B cell (primary cell): ENCODE measurements at places on chromosomes 2 and 18.
A peak's percentile ranks its signal among the peaks of the same experiment; 100 is the strongest.

DNA sequence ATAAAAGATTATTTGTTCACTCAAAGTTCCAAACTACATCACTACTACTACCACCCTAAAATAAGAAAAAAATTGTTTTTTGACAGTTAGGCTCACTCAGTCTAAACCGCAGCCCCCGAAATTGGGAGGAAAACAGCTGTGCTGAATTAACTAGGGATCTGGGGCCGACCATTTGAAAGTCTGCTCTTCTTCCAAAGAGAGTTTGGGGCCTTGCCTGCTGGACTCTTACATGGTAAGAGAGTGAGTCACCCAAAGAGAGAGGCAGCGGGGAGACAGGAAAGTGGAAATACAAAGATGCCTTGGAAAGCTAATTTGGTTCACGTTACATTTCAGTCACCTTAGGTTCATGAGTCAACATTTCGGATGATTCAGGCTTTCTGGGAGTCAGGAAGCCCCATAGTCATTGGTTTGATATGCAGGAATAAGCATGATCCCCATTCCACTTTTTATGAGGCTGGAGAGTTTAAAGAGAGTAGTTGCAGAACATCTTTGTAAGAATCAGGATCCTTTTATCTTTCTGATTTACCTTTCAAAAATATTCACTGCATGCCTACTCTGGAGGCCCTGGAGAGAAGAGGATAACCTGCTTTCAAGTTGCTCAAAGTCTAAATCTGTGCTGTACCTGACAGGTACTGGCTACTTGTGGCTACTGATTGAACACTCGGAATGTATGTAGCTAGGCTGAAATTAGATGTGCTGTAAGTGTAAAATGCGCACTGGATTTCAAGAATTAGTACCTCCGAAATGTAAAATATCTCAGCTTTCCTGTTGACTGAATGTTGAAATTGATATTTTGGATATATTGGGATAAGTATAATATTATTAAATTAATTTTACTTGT lies 995 bp upstream of the RTN4 start:
- peak; percentile 50 for DNase-seq

DNA sequence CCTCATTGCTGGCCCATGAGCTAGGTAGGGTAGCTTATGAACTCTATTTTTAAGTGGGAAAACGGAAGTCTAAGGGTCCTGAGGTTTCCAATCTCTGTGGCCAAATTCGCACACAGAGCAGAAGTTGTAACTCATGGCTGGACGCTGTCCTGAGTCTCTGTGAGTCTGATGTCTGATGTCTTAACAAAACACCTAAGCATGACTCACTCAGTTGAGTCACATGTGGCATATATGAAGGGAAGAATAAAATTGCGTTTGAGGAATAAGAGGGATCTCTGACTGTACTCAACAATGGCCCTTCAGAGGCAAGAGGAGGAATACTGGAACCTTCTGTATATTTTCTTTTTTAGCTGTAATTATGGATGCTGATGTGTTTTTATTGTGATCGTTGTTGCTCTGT lies 569.7 kb downstream of the RIT2 start:
- DNase-seq = no peak

DNA sequence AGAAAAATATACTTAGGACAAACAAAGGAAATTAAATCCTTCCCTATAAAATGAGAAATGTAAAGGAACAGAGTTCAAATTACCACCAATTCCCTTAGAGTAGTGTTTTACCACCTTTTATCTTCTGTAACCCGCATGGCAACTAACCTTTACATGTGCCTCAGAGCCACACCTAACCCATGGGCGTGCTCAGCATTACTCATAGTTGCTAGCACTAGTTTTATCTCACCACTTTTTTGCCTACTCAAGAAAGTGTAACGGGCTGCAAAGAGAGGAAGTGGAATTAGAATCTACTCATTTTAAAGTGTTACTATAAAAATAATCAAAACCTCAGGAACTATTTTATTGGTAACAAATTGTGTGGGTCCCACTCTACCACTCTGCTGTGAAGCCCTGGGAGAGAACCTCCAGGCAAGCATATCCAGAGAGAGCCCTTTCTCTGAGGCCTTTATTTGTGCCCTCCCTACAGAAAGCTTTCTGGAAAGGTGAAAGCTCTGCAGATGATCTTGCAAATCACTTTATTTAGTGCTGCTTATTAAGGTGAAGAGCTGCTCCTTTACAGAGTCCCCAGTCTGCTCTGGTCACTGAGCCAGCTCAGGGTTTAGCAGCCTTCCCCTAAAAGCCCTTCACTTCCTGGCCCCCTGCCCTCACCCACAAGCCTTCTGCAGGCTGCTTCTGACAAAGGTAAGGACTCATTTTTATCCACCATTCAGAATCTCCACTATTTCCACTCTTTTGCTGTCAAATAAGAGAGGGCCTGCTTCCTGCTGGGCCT lies 98.8 kb downstream of the TRABD2A start:
- DNase-seq = peak; percentile 52

DNA sequence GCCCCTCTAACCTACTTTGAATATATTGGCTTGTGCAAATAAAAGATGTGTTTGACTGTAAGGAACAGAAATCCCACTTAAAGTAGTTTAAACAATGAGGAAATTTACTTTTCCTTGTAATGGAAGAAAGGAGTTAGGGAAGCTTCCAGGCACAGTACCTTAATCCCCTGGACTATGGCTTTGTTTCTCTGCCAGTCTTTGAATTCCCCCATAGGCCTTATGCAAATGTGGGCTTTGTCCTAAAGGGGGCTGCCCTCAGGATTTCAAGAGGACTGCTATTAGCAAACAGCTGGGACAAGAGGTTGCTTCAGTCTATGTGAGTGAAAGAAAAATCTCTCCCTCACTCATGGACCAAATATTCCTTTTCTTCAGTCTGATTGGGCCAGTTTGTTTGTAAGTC lies 255.1 kb upstream of the THSD7B start:
- DNase-seq = no peak

DNA sequence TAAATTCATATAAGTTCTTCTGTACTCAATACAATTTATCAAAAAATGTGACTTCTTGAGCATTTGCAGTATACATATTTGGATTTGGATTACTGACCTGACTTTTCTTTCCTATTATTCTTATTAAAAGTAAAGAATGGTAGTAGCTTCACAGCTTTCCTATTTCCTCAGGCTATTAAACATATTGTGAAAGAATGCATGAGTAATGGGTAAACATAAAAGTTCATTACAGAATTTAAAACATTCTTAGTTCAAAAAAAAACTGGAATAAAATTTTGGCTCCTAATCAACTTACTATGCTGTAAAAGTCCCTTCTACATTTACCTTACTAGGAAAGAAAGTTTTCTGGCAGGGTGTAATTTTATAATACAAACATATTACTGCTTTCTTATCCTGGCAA lies 27.3 kb upstream of the C2orf66 start:
- DNase-seq = no peak

DNA sequence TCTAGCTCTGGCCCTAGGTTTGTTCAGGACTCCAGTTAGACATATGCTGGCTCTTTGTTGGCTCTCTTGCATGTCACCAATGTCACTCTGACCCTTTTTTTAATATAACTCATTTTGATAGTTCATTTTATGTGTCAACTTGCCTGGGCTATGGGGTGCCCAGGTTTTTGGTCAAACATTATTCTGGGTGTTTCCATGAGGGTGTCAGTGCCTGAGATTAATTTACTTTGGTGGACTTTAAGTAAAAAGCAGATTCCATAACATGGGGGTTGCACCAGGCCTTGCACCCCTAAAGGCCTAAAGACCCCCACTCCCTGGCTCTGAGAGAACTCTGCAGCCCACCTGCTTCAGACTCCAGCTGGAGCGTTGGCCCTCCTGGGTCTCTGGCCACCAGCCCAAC lies 48.1 kb upstream of the SNTG2 start:
- no peak for DNase-seq

DNA sequence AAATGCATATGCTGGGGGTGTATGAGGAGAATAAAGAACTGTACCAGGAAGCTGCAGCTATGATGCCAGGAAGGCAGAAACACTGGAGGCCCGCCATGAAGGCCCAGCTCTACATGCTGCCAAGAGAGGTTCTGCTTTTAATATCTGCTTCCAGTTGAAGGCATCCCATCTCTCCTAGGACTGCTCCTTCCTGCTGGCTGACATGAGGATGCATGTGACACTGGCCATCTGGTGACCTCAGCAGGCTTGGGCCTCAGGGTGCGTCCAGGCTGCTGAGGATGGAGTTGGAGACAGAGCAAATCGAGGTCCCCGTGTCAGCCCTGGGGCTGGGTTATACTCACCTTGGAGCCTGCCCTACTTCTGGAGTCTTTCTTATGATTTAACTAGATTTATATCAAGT lies 49.0 kb downstream of the PSMG2 start:
- no peak for DNase-seq

- DNase-seq = no peak
Observed at GRCh38 chr2:16726577-16726976, 60.9 kb upstream of the CYRIA start.

DNA sequence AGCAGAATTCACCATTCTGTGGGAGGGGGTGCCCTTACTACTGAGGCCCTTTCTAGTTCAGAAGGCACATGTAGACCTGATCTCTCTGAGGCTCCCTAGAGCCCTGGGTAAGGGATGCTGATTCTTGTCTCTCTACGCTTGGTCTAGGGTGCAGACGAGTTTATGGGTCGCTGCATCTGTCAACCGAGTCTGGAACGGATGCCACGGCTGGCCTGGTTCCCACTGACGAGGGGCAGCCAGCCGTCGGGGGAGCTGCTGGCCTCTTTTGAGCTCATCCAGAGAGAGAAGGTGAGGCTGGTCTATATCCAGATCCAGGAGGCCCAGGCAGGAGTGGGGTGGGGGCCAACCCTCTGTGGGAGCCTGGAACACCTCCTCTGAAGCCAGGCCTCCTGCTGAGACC lies 147.2 kb downstream of the DYSF start:
- DNase-seq = no peak

GRCh38 chr18:10128921-10129501 lies 215.2 kb downstream of the VAPA start:
- DNase-seq = no peak

- no peak for DNase-seq
Observed at GRCh38 chr2:54473851-54474250, 17.7 kb downstream of the SPTBN1 start.

- DNase-seq = no peak
Observed at GRCh38 chr2:217900010-217900779, 102.6 kb downstream of the TNS1 start.

DNA sequence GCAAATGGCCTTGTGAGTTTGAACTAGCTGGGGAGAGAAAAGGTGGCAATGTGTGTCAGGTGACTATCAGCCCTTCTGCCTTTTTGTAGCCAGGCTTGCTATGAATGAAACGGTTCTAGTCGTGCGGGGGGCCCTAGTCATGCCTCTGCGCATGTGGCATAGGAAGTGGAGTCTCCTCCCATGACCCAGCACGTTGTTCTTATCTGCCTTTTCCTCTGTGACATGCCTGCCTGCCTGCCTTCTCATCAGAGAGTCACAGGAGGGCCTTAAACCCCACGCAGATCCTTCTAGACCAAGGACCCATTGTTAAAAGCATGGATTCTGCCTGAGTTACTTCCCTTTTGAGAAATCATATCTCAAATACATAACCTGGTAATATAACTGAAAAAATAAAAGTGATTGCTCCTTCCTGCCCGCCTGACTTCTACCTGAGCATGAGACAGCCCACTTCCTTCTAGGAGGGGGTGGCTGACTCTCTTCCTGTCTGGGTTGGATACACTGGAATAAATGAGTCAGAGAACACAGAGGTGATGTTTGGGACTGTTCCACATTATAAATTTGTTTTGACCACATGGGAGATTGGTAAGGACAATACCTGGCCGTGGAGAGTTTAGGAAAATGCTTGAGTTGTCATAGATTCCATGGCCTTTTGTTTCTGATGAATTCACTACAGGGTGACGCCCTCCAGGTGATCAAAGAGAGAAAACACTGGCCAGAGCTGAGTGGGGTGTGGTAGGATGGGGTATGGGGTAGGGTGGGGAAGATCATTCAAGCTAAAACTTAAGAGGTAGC lies 49.8 kb downstream of the FBLN7 start:
- peak; percentile 44 for DNase-seq

GRCh38 chr2:55011831-55012671 lies 38.2 kb downstream of the RTN4 start:
- no peak for DNase-seq

DNA sequence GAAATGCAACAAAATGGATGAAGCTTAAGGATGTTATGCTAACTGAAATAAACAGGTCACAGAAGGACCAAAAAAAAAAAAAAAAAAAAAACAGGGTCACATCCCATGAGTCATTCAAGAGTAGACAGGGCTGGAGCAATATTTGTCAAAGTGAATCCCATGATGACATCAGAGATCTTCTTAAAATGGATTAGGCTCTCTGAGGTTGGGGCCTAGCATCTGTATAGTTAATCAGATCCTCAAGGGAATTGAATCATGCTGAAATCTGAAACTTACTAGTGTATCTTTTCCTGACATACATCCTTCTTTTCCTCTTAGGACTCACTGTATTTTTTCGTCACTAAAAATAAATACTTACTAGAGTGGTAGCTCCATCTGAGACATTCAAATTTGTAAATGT lies 380.6 kb upstream of the NXPH2 start:
- no peak for DNase-seq

DNA sequence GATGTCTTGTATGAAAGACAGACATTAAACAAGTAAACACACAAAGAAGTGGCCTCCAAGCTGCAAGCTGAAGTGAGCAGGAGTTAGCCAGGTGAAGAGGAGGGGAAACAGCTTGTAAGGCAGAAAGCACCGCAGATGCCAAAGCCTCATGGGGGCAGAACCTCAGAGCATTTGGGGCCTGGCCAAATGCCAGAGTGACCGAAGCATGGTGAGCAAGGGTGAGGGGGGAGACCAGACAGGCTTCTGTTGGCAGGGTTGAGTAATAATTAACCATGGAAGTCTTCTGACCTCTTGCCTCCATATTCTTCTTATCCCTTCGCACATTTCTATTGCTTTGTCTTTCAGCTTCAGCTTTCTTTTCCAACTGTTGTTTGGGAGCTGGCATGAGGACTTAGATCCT lies 5.6 kb downstream of the QPCT start:
- DNase-seq = peak; percentile 75

- DNase-seq = no peak
Observed at GRCh38 chr2:65791404-65791975, 359.1 kb upstream of the SPRED2 start.

DNA sequence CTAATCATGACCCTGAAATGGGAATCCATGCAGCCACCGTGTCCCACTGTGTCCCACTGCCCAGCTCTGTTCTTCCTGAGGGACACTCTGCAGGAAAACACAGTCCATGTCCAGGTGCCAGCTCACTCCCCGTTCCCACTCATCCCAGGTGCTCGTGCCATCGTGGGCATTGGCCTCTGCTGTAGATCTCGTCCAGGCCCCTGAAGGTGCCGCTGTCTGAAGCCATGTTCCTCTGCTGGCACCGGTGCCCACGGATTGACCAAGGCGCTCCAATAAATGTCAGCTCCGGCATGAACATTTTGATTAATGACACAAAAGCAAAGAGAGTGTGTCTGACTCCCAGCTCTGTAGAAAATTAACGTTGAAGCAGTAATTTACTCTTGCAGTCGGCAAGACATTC lies 280.1 kb upstream of the SALL3 start:
- no peak for DNase-seq

- no peak for DNase-seq
Observed at GRCh38 chr18:69956057-69956456, 8.4 kb upstream of the CD226 start.

- DNase-seq = no peak
Observed at GRCh38 chr2:240760576-240761246, 59.3 kb downstream of the KIF1A start.

GRCh38 chr18:1412655-1413322 lies 508.1 kb downstream of the ADCYAP1 start:
- no peak for DNase-seq

GRCh38 chr2:190335225-190335559 lies 8.2 kb upstream of the INPP1 start:
- DNase-seq = no peak
